GDM1 (cell line): ENCODE measurements at places on chromosomes 5 and 9.

- no peak for DNase-seq
These were observed 32.7 kb upstream of the DAPK1 start for GRCh38 chr9:87464992-87465378.

DNA sequence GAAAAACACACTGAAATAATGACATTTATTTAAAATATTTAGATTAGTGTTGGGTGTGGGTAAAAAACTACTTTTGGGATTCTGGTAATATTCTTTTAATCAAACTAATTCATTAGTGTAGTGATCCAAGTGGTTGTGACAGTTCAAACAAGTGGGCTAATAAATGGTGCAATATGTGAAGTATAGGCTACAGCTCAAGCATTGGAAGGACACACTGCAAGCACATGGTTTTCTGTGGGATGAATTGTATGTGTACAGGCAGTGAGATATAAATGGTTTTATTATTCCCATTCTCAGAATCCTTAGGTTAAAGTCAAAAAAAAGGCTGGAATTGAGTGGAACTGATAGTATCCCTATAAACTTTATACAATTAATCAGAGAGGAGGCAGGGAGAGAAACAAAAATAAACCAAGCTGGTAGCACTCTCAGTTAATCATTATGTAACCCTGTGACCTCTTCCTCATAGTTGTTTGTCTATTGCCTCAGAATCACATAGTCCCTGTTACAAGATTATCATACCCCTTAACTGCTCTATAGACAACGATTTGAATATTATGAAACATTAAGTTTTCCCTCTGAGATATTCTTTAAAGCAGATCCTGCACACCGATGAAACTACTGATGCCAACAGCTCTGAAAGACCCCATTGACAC is 1755.4 kb upstream of the ACO1 start:
- no peak for DNase-seq

- DNase-seq, result peak; percentile 26
These were observed 56.7 kb downstream of the HSPA4 start for GRCh38 chr5:133108481-133108921.

- DNase-seq, result no peak
These were observed 453.8 kb upstream of the ZNF608 start for GRCh38 chr5:125199968-125200865.

- no peak for DNase-seq
These were observed 78.1 kb downstream of the ADAMTS2 start for GRCh38 chr5:179267071-179267670.

DNA sequence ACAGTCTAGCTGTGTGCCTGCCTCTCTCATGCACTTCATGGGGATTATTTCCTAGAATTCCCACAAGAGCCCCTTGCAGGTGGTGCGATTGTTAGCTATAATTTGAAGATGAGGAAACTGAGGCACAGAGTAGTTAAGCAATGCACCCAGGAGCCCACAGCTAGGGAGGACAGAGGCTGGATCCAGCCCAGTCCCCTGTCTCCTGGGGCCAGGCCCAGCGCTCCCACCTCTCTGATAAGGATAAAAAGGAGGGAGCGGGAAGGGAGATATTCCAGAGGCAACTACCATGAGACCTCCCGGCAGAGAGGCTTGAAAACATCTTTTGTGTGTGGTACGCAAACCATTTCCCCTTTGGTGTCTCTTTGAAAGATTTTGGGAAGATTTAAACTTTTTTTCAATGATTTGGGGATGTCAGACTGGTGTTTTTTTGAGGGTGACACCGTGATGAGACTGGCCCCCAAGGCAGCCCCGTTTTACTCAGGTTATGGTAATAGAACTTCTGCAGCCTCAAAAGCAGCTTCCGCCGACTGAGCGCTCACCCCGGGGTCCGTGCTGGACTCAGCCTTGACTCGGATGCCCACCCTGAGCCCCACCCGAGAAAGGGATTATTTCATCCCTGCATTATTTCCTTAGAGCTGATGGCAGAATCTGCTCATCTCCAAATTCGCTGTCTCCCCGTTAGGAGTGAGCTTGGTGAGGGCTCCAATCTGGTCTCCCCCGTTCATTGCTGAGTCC is 144.7 kb upstream of the IER5L start:
- no peak for DNase-seq

DNA sequence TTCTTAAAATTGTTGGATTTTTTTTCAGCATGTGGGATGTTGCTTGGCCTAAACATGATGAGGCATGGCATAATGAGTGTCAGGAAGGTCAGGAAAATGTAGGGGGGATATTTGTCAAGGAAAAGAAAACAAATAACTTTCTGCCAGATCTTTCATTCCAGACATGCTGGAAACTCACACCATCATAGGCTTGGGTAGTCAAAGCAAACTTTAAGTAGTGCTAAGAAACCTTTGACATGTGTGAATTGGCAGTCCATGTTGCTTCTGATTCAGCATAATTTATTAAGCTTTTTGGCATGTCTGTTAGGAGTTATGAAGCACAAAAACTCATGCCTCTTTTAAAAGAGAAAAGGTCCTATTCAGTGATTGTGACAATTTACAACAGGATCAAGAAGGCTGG is 61.3 kb upstream of the MTAP start:
- no peak for DNase-seq

DNA sequence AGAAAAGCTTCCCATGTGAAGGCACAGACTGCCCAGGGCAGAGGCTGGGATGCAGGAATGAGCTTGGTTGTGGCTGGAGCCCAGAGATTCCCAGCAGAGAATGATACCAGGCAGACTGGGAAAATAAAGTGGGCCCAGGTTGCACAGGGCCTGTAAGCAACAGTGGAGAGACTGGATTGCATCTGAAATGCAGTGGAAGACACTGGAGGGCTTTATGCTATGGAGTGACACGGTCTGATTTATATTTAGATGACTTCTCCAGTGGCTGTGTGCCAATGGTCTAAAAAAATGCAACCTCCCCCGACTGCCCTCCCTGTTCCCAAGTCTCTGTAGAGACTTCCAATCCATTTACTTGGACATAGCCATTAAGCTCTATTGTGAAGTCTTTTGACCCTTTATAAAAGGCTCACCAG is 951.1 kb upstream of the DMAC1 start:
- DNase-seq, result no peak

DNA sequence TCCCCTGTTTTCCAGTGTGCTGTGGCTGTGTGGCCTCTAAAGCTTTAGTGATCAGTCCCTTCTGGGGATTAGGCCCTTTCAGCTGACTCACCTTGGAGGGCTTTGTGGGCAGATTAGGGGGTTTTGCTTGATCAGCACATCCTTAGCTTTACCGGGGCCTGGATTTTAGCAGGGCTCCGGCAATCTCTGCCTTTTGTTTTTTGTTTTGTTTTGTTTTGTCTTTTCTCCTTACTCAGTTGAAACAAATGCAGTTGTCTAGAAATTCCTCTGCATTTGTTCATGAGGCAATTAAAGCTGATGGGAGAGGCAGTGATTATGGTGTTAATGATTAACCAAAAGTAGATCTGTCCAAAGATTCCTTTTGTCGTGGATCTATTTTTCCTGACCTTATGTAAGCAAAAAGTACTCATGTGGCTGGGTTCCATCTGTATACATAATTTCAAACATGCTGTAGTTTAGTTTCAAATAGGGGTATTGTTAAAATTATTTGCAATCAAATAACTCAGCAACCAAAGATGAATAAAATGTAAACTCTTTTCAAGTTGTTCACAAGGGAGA is 5.2 kb upstream of the TDRD7 start:
- DNase-seq, result no peak

- DNase-seq, result no peak
These were observed 285.4 kb downstream of the TMEM232 start for GRCh38 chr5:110441035-110441434.

- no peak for DNase-seq
These were observed 278.6 kb downstream of the RFX3 start for GRCh38 chr9:3247211-3247610.

- no peak for DNase-seq
These were observed 135.7 kb upstream of the GDNF start for GRCh38 chr5:37975531-37975930.

DNA sequence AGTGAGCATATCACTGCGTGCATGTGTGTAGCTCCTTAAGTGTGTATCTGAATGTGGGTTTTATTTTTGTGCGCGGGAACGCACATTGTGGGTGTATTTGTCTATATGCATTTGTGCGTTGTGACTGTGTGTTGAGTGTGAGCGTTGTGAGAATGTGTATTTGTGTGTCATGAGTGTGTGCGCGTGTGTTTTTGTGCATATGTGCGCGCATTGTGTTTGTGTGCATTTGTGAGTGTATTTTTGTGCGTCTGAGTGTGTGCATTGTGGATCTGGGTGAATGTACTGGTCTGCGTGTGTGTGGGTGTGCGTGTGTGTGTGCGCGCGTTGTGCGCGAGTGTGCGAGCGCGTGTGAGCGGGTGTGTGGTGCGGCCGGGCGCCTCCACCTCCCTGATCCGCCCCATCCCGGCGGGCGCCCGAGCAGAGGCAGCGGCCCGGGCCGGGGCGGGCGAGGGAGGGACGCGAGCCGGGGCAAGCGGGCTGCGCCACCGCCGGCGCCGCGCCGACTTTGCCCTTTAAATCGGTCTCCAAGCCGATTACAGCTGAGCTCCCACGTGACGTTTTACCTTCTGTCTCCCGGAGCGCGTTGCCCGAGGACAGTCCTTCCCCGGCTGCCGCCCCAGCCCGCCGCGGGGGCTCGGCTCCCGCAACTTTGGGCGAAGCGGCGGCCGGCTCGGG is at the start of gene RASGRF2:
Gene RASGRF2, plus strand, starts transcription at position 596 of the 675 bp plus-strand sequence. CDS start 376 bp downstream, outside the sequence.
- no peak for DNase-seq

- no peak for DNase-seq
These were observed 31.0 kb downstream of the SNX18 start for GRCh38 chr5:54548565-54548964.

GRCh38 chr5:130571076-130571475 is 594.0 kb downstream of the HINT1 start:
- DNase-seq, result no peak

GRCh38 chr5:31911291-31912265 is 262.5 kb downstream of the GOLPH3 start:
- no peak for DNase-seq

GRCh38 chr5:56346741-56347535 is 113.8 kb upstream of the ANKRD55 start:
- DNase-seq, result no peak

DNA sequence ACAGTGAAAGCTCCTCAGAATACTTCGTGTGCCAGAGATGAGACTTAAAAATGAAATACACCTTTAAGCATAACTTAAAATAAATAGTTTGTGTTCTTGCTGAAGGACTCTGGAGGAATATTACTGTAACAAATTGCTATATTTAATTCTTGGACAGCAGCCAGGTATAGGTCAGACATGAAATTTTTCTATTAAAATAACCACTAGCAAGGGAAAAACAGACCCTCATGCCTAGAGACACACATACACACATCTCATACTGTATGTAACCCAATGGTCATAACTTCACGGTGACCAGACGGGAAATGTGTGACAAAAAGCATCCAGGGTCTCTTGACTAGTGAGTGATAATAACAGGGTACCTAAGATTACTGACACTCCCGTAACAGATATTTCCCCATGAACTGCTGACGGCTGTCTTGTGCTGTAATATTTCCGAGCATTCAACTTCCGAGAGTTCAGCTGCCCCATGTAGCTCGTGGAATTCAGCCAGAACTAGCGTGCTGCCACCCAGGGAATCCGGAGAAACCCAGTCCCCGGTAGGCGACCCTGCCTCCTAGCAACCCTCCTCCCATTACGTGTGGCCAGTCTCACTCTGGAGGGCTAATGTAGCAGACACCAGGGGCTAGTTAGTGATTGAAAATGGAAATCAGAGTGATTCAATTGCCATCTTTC is 2295.1 kb upstream of the WWC1 start:
- DNase-seq, result no peak

DNA sequence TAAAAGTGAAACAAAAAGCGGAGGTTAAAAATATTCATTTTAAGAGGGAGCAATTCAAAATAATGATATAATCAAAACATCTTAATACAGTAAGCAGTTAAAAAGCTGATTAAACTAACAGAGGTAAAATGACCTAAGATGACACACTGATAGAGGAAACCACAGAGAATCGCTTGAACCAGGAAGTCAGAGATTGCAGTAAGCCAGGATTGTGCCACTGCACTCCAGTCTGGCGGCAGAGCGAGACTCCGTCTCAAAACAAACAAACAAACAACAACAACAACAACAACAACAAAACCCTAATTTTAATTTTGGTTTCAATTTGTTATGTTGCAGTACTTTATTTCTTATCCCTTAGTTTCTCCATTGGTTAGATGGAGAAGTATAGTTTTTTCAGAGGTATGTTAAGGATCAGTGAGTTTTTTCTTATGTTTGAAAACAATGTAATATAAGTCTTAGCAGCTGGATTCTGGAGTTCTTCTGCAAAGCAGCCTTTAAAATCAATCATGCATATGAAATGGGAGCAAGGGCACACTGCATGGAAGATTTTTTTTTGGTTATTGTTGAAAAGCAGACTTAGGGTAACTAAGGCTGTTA is 58.5 kb downstream of the MLANA start:
- no peak for DNase-seq

- no peak for DNase-seq
These were observed 210.5 kb downstream of the GADD45G start for GRCh38 chr9:89815061-89815902.

DNA sequence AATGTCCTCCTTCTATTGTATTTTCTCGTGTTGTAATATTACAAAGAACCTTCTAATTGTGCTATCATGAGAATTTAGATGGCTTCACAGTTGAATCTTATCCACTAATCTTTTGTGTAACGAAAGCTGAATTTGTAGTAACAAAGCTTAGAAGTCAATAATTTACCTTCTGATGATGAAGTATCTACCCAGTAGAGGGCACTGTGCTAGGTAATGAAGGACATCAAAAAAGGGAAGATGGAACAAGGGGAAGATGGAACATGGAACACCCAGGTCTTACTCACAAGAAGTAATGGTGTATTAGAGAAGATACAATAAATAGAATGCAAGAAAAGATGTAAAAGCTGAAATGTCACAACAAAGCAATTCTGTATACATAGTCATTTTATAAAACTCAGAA is 131.0 kb upstream of the CCNG1 start:
- DNase-seq, result peak; percentile 9

DNA sequence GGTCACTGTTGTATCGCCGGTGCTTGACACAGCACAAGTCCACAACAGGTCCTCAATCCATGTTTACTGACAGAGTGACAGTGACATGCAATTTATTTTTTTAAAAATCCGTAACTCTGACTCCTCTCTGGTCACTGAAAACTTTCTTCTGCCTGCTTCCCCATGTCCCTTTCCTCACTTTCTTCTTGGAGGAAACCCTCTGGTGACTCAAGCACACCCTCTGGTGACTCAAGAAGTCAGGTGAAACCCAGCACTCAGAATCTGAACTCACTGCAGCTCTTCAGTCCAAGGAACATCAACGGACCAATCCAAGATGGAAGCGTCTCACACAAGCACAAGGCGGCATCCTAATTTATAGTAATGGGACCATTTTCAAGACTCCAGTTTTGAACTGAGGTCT is 245.9 kb downstream of the FSTL4 start:
- DNase-seq, result no peak

DNA sequence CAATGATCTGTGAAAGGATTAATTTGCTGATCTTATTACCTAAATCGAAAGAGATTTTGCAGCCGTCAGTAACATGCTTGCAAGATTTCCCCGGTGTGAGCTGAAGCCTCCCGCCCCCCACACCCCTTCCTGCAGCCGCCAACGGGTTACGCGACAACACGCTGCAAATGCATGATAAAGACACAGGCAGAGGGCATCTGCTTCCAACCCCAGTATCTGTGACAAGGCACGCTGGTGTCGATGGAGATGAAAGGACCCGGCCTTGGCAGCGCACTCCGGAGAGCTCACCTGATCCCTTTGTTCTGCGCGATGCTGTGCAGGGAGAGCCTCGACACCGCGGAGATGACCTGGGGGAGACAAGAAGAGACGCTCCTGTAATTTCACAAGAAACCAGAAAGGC is 122.9 kb upstream of the SARDH start:
- no peak for DNase-seq

- DNase-seq, result peak; percentile 84
These were observed 12.2 kb downstream of the INVS start for GRCh38 chr9:100111235-100111634.
